Nucleus accumbens (tissue), 56 donors: ENCODE measurements at places on chromosomes 16 and 17.

GRCh38 chr17:68152161-68152571, 95.7 kb upstream of the AMZ2 start:
- DNase-seq = no peak

DNA sequence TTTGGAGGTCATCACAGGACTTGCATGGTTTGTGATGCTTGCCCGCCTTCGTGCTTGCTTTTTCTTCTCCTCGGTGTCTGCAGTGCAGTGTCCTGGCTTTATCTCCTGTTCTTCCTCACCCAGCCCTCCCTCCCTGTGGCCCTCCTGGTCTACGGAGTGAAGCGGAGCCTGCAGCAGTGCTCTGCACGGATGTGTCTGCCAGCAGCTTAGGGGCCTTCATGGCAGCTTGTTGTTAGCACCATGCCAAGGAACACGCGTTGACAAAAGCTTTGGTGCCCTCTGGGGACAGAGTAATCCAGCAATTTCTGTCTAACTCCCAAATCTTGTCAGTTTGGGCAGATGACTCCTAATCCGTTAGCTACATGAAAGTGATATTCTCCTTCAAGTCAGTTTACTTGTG, 9.9 kb downstream of the DHODH start:
- DNase-seq = no peak

- no peak for DNase-seq
These were observed 53.7 kb upstream of the ETV4 start for GRCh38 chr17:43599835-43600234.

DNA sequence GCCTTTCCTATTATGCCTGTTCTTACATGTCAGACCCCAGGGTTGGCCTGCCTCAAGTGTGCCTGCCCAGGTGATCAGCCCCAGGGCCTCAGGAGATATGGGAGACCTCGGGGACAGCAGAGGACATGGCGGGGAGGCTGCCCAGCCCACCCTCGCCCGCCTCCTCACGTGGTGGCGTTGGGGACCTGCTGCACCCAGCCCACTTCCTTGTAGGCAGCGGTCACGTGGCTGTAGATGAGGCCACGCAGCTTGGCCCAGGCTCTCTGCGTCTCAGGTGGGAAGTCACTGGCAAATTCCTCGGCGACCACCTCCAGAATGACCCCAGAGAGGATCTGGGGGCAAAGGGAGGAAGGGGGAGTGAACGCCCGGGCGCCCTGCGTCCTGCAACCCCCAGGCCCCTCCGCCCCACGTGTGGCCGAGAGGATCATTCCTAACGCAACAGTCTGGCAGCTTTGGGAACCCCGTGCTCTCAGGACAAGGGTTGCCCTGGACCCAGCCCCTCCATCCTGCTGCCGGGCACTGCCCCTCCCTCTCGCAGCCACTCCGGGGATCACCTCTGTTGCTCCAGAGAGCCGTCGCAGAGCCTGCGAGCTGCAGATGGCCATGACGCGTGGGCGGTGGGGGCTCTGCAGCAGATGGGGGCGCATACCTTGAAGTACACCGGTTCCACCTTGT, 6.6 kb downstream of the CYGB start:
- no peak for DNase-seq

GRCh38 chr17:77618731-77619130, 339.8 kb upstream of the TNRC6C start:
- DNase-seq = no peak

GRCh38 chr16:88649924-88650748, 717 bp downstream of the CYBA start:
- DNase-seq = no peak
